NCI-H1105 (cell line): ENCODE measurements at places on chromosomes 1 and 21.

- DNase-seq: no peak
Measured at GRCh38 chr1:212614453-212615200, 6.1 kb downstream of the ATF3 start.

GRCh38 chr21:21412096-21412495, 413.9 kb downstream of the NCAM2 start:
- no peak for DNase-seq

- no peak for DNase-seq
Measured at GRCh38 chr1:181318858-181319235, 164.5 kb upstream of the CACNA1E start.

GRCh38 chr1:240414237-240414636, 197.7 kb downstream of the GREM2 start:
- DNase-seq: no peak

- DNase-seq: no peak
Measured at GRCh38 chr1:1298861-1299685, 8.7 kb downstream of the ACAP3 start.

DNA sequence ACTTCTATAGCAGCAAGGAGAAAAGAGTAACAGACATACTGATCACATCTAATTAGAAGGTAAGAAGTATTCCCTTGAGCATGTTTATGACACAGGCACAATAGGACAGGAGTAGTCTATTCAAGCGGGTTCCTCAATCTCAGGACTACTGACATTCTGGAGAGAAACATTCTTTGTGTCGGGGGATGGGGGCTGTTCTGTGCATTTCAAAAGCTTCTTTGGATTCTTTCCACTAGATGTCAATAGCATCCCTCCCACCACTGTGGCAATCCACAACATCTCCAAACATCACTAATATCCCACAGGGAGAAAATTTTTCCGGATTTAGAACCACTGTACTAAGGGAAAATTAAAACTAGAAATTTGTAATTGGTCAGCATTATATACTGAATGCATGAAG, 56.9 kb downstream of the ADAMTS5 start:
- no peak for DNase-seq

DNA sequence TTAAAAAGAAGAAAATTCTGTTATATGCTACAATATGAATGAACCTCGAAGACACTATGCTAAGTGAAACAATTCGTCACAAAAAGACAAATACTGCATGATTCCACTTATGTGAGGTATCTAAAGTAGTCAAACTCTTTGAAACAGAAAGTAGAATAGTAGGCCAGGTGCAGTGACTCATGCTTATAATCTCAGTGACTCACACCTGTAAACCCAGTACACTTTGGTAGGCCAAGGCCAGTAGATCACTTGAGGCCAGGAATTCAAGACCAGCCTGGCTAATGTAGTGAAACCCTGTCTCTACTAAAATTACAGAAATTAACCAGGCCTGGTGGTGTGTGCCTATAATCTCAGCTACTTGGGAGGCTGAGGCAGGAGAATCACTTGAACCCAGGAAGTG, 25.7 kb downstream of the EPHA10 start:
- no peak for DNase-seq

DNA sequence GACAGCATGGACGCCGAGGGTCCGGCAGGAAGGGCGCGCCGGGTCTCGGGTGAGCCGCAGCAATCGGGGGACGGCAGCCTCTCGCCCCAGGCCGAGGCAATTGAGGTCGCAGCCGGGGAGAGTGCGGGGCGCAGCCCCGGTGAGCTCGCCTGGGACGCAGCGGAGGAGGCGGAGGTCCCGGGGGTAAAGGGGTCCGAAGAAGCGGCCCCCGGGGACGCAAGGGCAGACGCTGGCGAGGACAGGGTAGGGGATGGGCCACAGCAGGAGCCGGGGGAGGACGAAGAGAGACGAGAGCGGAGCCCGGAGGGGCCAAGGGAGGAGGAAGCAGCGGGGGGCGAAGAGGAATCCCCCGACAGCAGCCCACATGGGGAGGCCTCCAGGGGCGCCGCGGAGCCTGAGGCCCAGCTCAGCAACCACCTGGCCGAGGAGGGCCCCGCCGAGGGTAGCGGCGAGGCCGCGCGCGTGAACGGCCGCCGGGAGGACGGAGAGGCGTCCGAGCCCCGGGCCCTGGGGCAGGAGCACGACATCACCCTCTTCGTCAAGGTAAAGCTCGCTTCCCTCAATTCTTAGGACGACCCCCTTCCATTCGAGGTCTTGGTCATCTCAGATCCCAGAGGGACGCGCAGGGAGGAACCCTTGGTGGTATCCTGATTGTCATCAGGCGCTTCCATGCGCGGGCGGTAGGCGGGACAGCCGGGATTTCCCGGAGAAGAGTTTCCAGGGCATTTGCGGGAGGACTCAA, 1.6 kb downstream of the CLIC6 start:
- no peak for DNase-seq

GRCh38 chr1:119366424-119366823, 2.2 kb upstream of the HAO2 start:
- no peak for DNase-seq

DNA sequence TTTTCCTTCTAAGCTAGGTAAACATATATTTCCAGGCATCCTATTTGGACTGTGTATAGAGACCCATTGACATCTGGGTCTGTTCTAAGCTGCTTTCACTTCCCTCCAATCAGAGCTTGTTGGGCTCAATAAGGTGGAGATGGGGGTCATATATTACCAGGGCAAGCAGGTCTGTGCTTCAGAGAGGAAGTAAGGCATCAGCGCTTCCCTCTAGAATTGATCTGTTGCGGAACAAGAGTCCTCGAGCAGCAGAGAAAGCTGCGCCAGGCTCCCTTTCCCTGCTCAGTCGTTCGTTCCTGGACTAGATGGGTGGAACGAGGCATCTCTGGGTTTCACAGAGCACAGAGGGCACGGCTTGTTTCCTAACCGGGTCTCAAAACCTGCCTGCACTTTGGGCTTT, 63.5 kb downstream of the DISC1 start:
- DNase-seq: no peak

DNA sequence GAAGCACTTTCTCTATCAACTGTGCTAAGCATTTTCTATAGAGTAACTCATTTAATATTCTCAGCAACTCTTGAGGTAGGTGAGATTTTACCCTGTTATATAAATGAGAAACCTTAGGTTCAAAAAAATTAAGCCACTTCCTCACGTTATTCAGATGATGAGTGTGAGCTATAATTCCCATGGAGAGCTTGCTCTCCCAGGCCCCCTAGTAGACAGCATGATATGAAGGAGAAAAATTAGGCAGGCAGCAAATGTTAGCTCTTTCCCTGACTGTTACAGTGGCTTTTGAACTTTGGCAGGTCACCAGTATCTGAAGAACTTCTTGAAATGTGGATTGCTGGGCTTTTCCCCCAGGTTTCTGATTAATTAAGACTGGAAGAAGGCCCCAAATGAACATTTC, 753.1 kb downstream of the NCAM2 start:
- DNase-seq: no peak

DNA sequence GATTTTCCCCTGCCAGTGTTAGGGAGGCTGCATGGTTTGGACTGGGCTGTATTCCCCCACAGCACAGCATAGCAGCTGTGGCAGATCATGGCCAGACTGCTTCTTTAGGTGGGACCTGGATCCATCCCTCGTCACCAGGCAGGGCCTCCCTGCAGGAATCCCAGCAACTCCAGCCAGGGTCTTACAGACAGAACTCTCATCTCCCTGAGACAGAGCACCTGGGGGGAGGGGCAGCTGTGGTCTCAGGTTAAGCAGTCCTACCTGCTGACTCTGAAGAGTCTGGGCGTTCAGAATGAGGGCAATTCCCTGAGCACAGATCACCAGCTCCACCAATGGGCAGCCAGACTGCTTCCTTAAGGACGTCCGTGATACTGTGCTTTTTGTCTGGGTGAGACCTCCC, 47.9 kb upstream of the C1orf115 start:
- no peak for DNase-seq

DNA sequence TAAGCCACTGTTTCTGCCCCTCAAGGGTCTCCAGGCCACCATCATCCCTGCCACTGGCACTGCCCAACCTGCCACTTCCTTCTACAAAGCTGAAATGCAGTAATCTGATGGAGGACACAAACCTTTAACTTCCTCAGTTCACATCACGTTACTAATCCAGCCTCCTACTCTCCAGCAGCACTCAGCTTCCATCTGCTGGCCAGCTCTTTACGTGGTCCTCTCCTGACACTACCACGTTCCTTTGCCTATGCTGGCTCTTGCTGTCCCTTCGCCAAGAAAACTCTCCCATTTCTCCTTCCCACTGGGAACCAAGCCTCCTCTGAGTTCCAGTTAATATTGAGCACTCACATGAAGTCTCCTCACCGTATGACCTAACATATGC, 124.0 kb downstream of the EDEM3 start:
- no peak for DNase-seq
